ENCODE measurements at places on chromosomes 2 and 18.

GRCh38 chr2:160247296-160248035 lies 47.4 kb upstream of the ITGB6 start:
- DNase-seq, result no peak

DNA sequence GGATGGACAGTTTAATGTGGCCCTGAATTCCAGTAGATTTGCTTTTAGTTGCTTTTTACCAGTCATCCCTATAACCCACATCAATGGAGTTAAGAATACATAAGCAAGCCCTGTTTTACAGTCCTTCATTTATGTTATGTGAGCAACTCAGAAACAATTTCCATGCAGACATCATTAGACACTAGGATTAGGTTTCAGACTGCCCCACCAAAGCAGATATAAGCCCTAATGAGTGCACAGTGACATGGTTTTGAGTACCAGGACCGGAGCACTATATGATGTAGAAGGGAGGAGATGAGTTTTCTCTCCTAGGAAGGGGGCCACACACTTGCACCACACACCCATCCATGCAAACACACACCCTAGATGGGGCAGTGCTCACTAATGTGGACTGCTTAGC lies 15.5 kb downstream of the KCNS3 start:
- DNase-seq, result no peak

DNA sequence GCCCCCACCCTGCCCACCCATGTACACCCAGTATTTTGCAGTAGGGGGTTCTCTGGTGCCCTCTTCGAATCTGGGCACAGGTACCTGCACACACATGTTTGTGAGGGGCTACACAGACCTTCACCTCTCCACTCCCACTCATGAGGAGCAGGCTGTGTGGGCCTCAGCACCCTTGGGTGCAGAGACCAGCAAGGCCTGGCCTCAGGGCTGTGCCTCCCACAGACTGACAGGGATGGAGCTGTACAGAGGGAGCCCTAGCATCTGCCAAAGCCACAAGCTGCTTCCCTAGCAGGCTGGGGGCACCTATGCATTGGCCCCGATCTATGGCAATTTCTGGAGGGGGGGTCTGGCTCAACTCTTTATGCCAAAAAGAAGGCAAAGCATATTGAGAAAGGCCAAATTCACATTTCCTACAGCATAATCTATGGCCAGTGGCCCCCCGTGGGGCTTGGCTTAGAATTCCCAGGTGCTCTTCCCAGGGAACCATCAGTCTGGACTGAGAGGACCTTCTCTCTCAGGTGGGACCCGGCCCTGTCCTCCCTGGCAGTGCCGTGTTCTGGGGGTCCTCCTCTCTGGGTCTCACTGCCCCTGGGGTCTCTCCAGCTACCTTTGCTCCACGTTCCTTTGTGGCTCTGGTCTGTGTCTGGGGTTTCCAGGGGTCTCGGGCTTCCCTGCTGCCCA lies 9.3 kb downstream of the PROC start:
- no peak for DNase-seq

- DNase-seq, result no peak
Observed at GRCh38 chr2:188079196-188079595, 212.5 kb upstream of the GULP1 start.

GRCh38 chr18:58208207-58208932 lies 164.3 kb downstream of the NEDD4L start:
- no peak for DNase-seq

DNA sequence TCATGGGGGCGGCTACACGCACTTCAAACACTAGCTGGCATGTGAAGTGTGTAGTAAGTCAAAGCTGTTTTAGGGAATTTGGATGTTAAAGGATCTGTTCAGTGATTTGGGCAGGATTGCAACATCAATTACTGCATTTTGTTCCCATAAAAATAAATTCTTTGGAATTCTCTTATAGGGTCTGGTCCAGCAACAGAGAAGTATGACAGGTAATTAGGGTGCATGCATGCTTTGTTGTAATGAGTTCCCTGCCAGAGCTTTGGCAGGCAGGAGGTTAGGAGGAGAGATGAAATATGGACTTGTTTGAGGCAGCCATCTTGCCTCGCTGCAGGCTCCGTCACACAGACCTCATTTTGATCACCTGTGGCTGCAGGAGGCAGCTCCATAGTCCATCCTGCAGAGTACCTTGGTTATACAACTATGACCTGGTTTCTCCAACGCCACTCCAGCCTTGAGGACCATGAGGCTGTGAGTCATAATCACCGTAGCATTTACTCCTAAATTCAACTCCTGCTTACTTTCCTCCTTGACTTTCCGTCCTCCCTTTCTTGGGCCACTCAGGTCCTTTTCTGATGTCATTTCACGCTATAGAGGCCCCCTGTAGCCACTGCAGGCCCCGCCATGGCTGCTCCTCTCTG lies 26.5 kb upstream of the EML4 start:
- DNase-seq, result no peak

- DNase-seq, result no peak
Observed at GRCh38 chr2:174059178-174059883, 94.2 kb upstream of the SP3 start.

GRCh38 chr2:234110219-234110618 lies 59.7 kb downstream of the SPP2 start:
- DNase-seq, result no peak

DNA sequence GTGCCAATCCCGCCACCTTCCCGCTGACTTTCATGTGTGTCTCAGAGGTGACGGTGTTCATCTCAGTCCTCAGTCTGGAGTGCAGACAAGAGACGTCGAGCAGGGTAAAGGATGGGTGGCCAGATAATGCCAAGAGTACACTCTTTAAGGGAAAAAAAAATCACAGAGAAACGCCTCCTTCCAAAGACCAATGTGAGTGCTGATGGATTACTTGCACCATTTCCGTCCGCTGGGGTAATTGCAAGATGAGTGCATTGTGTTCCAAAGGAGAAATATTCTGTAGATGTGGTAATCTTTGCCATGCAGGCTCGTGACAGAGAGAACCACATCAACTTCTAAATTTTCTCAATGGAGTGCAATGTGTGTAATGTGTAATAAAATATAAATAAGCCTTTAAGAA lies 81.0 kb downstream of the KLHL29 start:
- no peak for DNase-seq

GRCh38 chr2:240404174-240404852 lies 31.1 kb upstream of the GPC1 start:
- DNase-seq, result no peak

DNA sequence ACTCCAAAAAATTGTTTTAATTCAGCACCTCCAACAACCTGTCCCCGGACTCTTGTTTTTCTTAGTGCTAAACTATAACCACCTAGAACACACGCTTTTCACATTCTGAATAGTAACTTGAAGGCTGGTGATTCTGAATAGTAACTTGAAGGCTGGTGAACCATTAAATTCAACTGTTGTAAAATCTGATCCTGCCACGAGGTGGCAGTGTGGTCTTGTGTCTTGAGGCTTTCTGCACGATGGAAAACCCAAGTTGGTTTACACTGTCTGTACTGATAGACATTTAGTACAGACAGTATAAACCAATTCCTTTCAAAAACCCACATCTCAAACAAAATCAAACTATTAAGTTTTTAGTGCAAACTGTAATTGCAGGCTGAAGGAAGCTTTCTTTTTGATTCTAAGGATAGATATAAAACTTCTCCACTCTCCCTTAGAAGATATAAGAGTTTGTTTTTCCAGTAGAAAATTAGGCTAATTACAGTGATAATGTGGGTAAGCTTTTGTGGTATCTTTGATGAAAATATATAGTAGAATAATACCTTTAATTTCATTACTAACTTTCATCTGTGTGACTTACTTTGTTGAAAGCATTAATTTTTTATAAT lies 57.6 kb downstream of the VAPA start:
- DNase-seq, result peak; percentile 70

DNA sequence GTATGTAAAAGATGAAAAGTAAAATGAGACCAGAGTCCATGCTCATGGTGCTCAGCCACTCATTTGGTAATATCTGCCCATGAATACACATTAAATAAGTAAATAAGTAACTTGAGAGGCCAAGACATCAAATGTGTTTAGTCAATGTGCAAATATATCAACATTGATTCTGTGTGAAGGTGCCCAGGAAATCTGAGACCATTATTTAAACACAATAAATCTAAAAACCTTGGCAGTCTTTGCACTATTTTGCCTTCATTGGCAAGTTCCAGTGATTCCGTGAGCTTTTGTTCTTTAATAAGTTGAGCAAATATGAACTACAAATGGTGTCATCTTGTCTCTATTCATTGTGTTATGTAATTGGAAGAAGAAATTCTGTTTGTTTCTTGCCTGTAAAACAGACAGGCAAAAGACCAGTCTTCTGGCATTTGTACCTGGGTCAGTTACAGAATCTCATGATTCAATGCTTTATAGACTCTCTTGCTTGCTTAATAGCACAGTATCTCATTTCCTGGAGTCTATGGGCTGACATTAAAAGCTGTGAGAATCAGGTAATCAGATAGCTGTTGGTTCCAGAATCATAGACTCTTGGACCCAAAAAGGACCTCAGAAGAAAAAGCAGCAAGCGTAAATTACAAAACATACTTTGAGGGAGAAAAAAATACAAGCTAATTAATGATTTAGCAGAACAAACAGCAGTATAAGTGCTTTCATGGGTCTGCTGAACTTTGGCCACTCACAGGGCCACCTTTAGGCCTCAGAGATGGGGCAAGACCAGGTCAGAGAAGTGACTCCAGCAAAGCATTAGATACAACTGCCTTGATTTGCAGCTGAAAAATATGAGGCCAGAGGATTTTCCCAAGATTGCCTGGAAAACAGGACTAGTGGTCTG lies 20.0 kb upstream of the SERPINB3 start:
- DNase-seq, result no peak

DNA sequence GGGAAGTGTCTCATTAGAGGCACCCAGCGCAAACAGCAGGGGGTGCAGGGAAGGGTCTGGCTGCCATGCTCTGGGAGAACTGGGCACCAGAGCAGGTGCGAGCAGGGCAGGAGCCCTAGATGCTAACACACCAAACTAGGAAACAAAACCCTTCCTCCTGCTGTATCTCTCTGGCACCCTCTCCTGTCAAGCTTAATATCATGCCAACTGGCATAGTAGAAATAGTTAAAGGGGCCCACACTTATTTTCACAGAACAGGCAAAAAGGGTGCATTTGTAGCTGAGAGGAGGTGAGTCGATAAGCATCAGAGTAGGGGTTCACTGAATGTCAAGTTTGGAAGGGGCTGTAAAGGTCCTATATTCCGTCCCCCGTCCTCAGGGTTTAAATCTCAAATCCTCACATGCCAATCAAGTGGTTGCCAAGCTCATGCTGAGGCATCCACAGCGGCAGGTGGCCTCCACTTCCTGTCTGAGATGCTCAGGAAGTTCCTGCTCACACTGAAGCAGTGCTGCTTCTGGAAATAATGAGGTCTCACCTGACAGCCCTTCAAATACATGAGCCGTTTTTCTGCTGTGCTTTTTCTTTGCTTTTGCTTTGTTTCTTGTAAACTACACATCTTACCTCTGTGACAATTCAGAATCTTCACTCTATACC lies 14.9 kb upstream of the ACKR3 start:
- DNase-seq, result no peak

GRCh38 chr2:63842149-63843061 lies 709 bp downstream of the UGP2 start:
- no peak for DNase-seq

DNA sequence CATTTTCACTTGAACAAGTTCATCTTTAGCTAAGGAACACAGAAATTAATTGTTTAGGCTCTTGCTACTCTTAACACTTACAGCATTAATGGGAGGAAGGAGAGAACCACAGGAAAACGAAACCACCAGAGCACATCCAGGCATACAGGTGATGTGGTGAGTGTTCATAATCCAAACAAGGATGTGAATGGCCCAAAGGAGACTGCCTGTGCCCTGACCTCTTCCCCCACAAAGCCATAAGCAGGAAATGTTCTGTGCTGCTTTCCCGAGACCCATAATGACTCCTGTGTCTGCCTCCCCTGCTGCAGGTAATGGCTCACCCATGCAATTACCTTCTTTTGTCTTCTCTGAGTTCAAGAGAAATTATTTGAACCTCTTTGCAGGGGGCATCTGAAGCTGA lies 295.9 kb upstream of the LINC00305 start:
- no peak for DNase-seq
